Kidney epithelial cell (primary cell): ENCODE measurements at places on chromosomes 6 and 20.
A peak's percentile ranks its signal among the peaks of the same experiment; 100 is the strongest.

GRCh38 chr6:108699290-108700041 lies 138.7 kb downstream of the FOXO3 start:
- DNase-seq, result no peak

GRCh38 chr6:24796616-24797290 lies 2.0 kb downstream of the ARMH2 start:
- no peak for DNase-seq

GRCh38 chr6:121680058-121680457 lies 244.6 kb downstream of the GJA1 start:
- no peak for DNase-seq

DNA sequence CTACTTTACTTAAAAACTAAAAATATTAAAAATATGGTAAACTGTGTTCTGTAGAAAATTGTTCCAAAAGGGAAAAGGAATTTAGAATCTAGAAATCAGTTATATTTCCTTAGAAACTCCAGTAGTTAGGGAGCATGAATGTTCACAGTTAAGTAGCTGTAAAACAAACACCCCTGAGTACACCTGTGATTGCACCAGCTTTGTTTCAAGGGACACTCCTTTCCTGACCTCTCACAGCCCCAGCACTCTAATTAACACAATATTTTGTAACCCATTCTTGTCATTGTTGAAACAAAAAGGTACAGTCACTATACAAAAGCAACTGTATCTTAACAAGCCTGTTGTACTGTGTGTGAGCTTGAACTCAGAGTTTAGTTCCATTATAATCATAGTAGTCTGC lies 72.3 kb downstream of the NCOA7 start:
- DNase-seq, result no peak

DNA sequence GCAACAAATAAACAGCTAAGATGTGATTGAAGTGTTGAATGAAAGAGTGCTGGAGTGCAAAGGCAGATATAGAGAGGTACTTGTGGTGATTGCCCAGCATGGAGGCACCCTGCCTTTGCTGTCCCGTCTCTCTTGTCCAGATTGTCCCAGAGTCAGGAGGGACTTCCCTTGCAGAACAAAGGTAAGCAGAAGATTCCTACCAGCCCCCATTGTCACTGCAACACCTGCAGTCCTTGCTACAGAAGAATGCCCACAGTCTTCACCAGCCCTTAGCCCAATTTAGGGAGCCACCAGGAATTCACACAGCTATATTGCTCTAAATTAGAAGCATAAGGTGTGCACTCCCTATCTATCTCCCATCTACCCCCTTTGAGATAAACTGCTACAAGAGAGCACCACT lies 491.8 kb downstream of the KIF16B start:
- no peak for DNase-seq

GRCh38 chr6:38436726-38437465 lies 202.8 kb downstream of the BTBD9 start:
- DNase-seq, result no peak

DNA sequence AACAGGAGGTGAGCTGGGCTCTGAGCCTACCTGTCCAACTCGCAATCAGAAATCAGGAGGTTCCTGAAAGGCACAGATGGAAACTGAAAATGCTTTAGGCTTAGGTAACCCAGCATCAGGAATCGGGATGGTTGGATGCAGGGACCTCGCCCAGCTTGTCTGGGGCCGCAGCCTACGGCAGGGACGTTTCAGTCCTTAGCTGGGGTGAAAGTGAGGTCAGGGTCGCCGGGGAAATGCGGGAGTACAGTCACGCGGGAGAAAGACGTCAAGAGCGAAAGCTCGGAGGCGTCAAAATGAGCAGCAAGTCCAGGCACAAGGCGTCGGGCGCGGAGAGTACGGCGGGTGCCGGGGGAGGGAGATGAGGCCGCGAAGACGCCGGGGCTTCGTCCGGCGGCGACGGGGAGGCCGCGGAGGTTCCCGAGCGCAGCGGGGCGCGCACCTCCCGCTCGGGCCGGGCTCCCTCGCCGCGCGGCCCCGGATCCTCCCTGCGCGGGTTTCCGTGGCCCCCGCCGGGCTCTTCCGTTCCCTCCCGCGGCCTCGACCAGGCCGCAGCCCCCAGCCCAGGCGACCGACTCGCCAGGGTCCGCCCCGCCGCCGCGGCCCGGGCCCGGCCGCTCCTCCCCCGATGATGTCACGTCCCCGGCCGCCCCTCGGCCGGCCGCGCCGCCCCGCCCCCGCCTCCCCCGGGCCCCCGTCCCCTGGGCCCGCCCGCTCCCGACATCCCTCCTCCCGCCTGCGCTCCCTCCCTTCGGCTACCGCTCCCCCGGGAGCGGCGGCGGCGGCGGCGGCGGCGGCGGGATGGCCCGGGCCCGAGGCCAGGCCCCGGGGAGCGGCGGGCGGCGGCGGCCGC lies at the start of gene EBF4:
EBF4 (plus strand) TSS at position 745 of the 850 bp plus-strand sequence. CDS start 866 bp downstream, outside the sequence.
- no peak for DNase-seq

- no peak for DNase-seq
Observed at GRCh38 chr6:14658030-14658429, 540.5 kb downstream of the CD83 start.

DNA sequence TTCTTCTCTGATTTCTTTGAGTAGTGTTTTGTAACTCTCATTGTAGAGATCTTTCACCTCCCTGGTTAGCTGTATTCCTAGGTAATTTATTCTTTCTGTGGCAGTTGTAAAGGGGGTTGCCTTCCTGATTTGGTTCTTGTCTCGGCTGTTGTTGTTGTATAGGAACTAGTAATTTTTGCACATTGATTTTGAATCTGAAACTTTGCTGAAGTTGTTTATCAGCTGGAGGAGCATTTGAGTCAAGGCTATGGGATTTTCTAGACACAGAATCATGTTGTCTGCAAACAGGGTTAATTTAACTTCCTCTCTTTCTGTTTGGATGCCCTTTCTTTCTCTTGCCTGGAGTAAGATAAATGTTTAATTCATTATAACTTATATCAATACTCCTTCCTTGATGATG lies 86.4 kb downstream of the OLIG3 start:
- no peak for DNase-seq

GRCh38 chr6:6806844-6807518 lies 218.5 kb downstream of the LY86 start:
- no peak for DNase-seq

GRCh38 chr6:108118810-108119768 lies 44.5 kb upstream of the OSTM1 start:
- no peak for DNase-seq

GRCh38 chr6:78492351-78493017 lies 374.9 kb upstream of the IRAK1BP1 start:
- no peak for DNase-seq

- no peak for DNase-seq
Observed at GRCh38 chr6:83068616-83069015, 1.1 kb downstream of the DOP1A start.

GRCh38 chr20:20211274-20211987 lies 156.5 kb upstream of the INSM1 start:
- DNase-seq, result no peak

- DNase-seq, result no peak
Observed at GRCh38 chr6:26611599-26611998, 14.8 kb downstream of the ABT1 start.

GRCh38 chr20:10949930-10950783 lies 276.4 kb upstream of the JAG1 start:
- no peak for DNase-seq

- no peak for DNase-seq
Observed at GRCh38 chr6:24996269-24996836, 60.6 kb upstream of the RIPOR2 start.

DNA sequence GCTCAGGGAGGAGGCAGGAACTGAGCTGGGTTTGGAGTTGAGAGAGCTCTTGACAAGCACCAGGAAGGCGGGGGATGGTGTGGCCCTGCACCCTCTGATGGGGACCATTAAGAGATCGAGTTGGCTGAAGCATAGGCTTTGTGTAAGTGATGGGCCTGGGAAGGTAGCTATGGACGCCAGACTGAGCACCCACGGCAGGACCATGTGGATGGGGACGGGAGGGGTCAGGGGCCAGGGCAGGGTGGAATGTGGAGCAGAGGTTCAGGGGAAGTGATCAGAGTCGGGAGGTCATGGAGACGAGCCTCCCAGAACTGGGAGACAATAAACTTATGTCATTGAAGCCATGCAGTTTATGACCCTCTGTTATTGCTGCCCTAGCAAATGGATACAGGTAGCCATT lies 81.7 kb downstream of the PLG start:
- no peak for DNase-seq

DNA sequence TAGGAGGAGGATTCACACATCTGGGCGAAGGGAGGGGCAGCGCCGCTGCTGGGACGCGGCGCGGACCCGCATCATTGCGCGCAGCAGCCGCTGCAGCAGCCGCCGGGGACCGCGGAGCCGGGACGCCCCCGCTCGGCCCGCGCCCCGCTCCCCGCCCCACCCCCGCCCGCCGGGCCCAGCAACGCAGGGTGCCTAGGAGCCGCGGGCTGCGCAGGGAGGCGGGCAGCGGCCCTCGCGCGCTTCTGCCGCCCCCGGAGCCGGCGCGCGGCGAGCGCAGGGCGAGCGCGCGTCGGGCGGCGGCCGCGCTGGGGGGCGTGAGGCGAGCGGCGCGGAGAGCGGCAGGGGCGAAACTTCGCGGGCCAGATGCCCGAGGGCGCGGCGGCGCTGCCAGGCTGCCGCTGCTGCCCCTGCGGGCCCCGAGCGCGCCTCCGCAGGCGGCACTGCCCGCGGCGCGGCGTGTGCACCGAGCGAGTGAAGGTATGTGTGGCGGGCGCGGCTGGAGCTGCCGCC lies at the start of gene NKAIN2:
NKAIN2 (plus strand) TSS at position 362 of the 510 bp plus-strand sequence.
- DNase-seq, result no peak

- no peak for DNase-seq
Observed at GRCh38 chr6:26521600-26522391, 16.4 kb upstream of the HMGN4 start.

DNA sequence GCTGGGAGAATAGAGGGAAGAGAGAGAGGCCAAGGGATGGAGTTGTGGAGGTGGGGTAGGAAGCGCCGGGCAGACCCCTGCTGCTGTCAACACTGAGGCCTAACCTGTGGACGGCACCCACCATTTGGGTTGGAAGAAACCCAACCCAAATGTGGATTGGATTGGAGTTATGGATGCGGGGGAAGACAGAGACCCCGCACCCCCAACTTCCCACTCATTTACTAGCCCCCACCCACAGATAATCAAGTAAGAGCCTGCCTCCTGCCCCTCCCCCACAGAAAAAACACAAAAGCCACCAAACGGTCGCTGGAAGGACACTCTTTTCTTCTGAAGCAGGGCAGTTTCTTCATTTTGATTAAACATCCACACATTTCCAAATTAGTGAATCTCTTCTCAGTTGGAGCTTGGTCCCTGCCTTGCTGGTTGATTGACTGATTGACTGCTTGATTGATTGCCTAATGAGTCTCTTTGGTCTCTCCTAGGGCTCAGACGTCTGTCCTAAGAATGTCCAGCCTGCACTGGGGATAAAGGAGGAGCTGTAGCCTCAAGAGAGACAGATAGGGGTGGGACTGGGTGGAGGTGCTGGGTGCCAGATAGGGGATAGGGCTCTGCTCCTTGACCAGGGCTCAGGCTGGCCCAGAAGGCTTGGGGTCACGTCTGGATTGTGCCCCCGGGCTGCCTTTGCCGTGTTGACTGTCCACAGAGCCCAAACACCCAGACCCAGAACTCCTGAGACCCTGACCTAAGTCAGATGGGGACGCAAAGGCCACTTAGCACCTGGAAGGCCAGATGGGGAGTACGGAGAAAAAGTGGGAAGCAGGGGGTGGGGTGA lies 74.9 kb upstream of the FOXP4 start:
- no peak for DNase-seq

DNA sequence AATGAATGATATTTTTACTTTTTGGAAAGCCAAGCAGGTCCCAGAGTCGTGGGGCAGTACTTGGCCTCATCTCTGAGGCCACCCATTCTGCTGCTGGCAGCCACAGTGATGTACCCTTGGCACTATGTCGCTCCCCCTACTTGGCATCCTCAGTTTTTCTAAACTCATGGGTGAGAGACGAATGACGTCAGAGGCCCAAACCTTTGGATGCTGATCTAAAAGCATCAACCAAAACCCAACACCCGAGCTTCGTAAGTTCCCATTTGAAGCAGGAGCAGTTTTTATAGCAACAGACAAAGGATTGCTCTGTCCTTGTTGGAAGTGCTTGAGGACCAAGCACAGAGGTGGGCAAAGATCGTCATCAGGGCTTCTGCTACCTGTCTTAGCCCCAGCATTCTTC lies 212.9 kb downstream of the PAX1 start:
- DNase-seq, result no peak

DNA sequence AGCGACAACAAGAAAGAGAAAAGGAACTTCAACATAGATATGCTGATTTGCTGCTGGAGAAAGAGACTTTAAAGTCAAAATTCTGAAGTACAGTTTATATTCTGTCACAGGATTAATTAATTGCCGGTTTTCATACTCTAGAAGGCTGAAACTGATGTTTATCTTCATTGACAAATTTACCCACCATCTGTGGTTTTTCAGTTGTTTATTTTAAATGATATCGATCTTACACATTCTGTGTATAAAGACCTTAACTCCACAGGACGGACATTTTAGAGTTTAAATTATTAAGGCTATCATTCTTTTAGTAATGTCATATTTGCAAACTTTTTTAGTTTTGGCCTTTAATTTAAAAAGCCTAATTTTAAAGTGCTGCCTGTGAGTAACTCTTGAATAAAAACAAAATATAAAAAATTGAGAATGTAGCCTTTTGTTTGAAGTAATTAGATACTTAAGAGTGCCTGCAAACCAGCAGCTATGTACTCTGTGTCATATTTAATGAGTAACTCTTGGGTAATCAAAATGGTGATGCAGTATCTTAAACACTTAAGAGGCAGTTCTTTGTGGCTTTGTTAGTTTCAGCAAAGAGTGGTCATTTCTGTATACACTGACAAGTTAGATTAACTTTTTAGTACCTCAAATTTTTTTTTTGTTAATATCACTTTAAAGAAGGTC lies 59.3 kb downstream of the CDC5L start:
- DNase-seq, result peak; percentile 74

DNA sequence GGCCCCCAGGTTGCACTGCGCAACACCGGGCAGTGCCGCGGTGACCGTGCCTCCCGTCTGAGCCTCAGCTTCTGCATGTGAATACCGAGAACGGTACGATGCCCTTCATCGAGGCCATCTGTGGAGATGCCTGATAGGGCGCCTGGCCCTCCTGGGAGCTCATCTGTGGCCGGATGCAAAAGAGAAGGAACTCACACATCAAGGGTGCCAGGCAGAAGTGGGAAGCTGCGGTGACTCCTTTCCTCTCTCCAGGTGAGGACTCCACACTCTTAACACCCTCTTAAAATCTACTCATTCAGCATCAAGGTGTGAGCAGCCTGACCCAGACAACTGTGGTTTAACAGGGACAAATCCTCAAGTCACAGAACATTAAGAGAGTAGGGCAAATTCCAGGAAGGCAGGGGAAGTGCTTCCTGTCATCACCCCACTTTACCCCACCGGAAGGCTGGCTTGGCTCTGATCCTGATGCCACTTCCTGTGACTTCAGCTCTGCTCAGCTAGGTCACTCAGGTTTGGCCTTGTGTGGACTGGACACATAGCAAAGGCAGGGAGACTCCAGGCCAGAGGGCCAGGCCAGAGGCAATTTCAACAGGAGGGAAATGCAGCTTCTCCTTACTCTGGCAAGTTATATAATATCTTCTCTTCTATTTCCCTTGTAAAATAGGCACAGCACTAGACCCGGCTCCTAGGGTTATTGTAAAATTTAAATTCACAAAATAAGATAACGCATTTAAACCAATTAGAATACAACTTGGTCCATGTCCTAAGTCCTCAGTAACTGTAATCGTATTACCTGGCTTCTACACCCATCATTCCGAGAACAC lies 69.4 kb downstream of the CPNE5 start:
- DNase-seq, result no peak

- DNase-seq, result no peak
Observed at GRCh38 chr6:116316772-116317467, 37.2 kb upstream of the TSPYL1 start.

- DNase-seq, result no peak
Observed at GRCh38 chr6:132520953-132521352, 8.0 kb upstream of the STX7 start.
